ENCODE measurements at places on chromosomes 1 and 21. TPM values are rescaled to one million over a fixed set of nuclear protein-coding genes. Genes with fewer than 3 reads are reported as not detected.

The SHE gene
- total RNA-seq: 118 TPM

The HES4 gene
- total RNA-seq: 23.6 TPM

The LY9 gene
- not detected for total RNA-seq

The MRPL37 gene
- 45.1 TPM for total RNA-seq

The LRRC7 gene
- 0.09 TPM for total RNA-seq

The LEMD1 gene
- not detected for total RNA-seq

The IL20 gene
- not detected for total RNA-seq

The LCE2C gene
- total RNA-seq: not detected

The TNNT2 gene
- total RNA-seq: not detected

The LENEP gene
- total RNA-seq: not detected

The HOOK1 gene
- under 0.01 TPM for total RNA-seq

The DCDC2B gene
- not detected for total RNA-seq

The ACTA1 gene
- total RNA-seq: not detected

The OR2L5 gene
- total RNA-seq: not detected

The NBPF20 gene
- total RNA-seq: 2.9 TPM

The ATP6V1G3 gene
- 0.22 TPM for total RNA-seq

The AK2 gene
- total RNA-seq: 74.4 TPM

The NBPF14 gene
- 3.1 TPM for total RNA-seq

The HAO2 gene
- total RNA-seq: not detected

The LCE2A gene
- not detected for total RNA-seq

The PLA2G4A gene
- 14.8 TPM for total RNA-seq

The HEYL gene
- total RNA-seq: 0.09 TPM

The NTMT2 gene
- total RNA-seq: not detected
